Activated T-helper 1 cell treated with anti-CD3 and anti-CD28 coated beads, Interleukin-12 subunit alpha, Interleukin-12 subunit beta, Interleukin-2, Interleukin-4 antibody, amounts not matched to agents 30 ng/mL and 10 ng/mL and 1 ng/mL, durations not matched to agents 14 hours and 24 hours and 36 hours (primary cell): ENCODE measurements at places on chromosomes 3 and 15. TPM values are rescaled to one million over a fixed set of nuclear protein-coding genes. Genes with fewer than 3 reads are reported as not detected.
A peak's percentile ranks its signal among the peaks of the same experiment; 100 is the strongest.

Gene MNS1
- 0.17 and 0.44 TPM in 2 replicates for total RNA-seq

Gene SPINT1
- 11.0 and 12.4 TPM in 2 replicates for total RNA-seq

Gene GOLGA6L10
- 0.32 and 1.2 TPM in 2 replicates for total RNA-seq

Gene EFCC1
- 0.21 and 0.22 TPM in 2 replicates for total RNA-seq

Gene PTH1R
- total RNA-seq = not detected in 2 replicates

Gene CRABP1
- not detected in 2 replicates for total RNA-seq

Gene IL17RD
- total RNA-seq = 0.15 TPM in 1 of 2 replicates, not detected in the other

Gene ZNF620
- total RNA-seq = 5.5 and 6.0 TPM in 2 replicates

GRCh38 chr3:50268703-50269451 lies at the start of gene SEMA3B:
Gene SEMA3B (plus strand): TSS chr3:50269147. CDS start chr3:50269241, 94 bp downstream.
- no peak for DNase-seq
- H3K36me3 ChIP-seq = no peaks in the 10 kb centered on the region
- H3K27ac ChIP-seq = no peak within 1 kb of the TSS
- peaks cover 5% of the 10 kb centered on the region for H3K4me1 ChIP-seq

GRCh38 chr3:174639970-174640369 lies 219.2 kb upstream of the NAALADL2 start:
- no peaks in the 10 kb centered on the region for H3K36me3 ChIP-seq
- no peak overlapping the region for H3K4me3 ChIP-seq
- no peak for DNase-seq
- no peak overlapping the region for H3K27ac ChIP-seq
- H3K27me3 ChIP-seq = peaks cover 2% of the 10 kb centered on the region
- no peaks in the 10 kb centered on the region for H3K4me1 ChIP-seq

DNA sequence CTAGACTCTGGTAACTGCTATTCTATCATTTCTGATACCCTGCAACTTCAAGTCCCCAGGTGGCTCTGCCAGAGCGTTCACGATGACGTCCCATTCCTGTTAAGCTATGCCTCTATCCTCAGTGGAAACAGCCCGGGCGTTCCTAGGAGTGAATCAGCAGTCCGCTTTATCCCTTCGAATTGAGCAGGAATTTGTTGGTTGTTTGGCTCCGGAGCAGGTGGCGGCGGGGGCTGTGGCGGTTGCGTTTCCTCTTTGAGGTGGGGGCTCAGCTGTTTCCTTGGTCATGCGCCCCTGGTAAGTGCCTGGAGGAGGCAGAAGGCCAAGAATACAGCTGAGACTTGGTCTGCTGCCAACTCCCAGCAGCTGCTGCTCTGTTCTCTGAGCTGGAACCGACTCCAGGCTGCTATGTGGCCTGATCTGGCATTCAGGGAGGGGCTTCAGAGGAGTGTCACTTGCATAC lies 25.2 kb downstream of the ARPP21 start:
- DNase-seq = no peak
- H3K36me3 ChIP-seq = no peaks in the 10 kb centered on the region
- no peaks in the 10 kb centered on the region for H3K4me1 ChIP-seq
- no peak overlapping the region for H3K4me3 ChIP-seq
- peaks cover 4% of the 10 kb centered on the region for H3K27me3 ChIP-seq

- H3K27me3 ChIP-seq = no peaks in the 10 kb centered on the region
- peaks cover 50% of the 10 kb centered on the region for H3K4me1 ChIP-seq
- H3K36me3 ChIP-seq = peaks cover 22% of the 10 kb centered on the region
- H3K4me3 ChIP-seq = peak overlapping the region; percentile 90
- H3K27ac ChIP-seq = no peak overlapping the region
- no peak for DNase-seq
Observed at GRCh38 chr3:153166206-153166605, 4.2 kb downstream of the RAP2B start.

GRCh38 chr3:155110996-155111901 lies 31.1 kb downstream of the MME start:
- DNase-seq = no peak
- H3K27ac ChIP-seq = no peak overlapping the region
- no peak overlapping the region for H3K4me3 ChIP-seq
- H3K36me3 ChIP-seq = no peaks in the 10 kb centered on the region
- peaks cover 4% of the 10 kb centered on the region for H3K4me1 ChIP-seq

DNA sequence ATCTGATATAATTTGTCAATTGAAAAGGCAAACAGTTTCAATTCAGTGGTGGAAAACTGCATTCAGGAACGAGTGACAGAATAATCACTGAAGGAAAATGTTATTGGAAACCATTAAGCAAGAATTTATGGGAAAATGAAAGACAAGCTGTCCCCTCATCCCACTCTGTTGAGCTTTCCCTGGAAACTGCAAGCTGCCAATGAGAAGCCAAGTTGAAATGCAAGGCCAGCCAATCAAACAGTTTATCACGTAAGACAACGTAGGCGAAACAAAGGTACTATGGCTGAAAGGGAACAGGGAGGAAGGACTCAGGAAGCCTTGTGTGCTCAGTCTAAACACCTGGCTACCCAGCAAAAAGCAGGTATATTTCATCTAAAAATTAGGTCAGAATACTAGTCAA lies 187.9 kb upstream of the ATP10A start:
- H3K36me3 ChIP-seq = no peaks in the 10 kb centered on the region
- H3K4me1 ChIP-seq = no peaks in the 10 kb centered on the region
- no peak overlapping the region for H3K4me3 ChIP-seq
- no peak for DNase-seq

DNA sequence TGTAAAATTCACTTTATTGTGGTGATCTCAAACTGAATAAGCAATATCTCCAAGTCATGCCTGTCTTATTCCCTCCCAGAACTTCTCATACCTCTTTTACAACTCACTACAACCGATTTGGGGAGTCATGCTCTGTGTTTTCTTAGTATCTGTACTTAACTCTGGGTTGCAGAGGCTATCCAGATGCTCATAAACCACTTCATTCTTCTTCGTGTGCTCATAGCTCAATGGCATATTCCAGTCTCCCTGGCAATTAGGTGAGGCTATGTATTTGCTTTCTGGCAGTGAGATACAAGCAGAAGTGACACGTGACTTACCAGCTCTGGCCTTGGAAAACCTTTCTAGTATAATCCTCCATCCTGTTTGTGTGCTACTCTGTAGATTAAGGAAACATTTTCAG lies 360.9 kb downstream of the ZNF385D start:
- no peak overlapping the region for H3K4me3 ChIP-seq
- no peaks in the 10 kb centered on the region for H3K4me1 ChIP-seq
- H3K27me3 ChIP-seq = no peaks in the 10 kb centered on the region
- no peaks in the 10 kb centered on the region for H3K36me3 ChIP-seq
- no peak for DNase-seq

GRCh38 chr3:158728061-158728377 lies 4.2 kb downstream of the RARRES1 start:
- no peak for DNase-seq
- H3K27ac ChIP-seq = no peak overlapping the region
- peaks cover 32% of the 10 kb centered on the region for H3K4me1 ChIP-seq
- peaks cover 3% of the 10 kb centered on the region for H3K36me3 ChIP-seq
- peak overlapping the region; percentile 47 for H3K4me3 ChIP-seq
- H3K27me3 ChIP-seq = peaks cover under 1% of the 10 kb centered on the region
